ENCODE measurements at places on chromosomes 12 and 14.

DNA sequence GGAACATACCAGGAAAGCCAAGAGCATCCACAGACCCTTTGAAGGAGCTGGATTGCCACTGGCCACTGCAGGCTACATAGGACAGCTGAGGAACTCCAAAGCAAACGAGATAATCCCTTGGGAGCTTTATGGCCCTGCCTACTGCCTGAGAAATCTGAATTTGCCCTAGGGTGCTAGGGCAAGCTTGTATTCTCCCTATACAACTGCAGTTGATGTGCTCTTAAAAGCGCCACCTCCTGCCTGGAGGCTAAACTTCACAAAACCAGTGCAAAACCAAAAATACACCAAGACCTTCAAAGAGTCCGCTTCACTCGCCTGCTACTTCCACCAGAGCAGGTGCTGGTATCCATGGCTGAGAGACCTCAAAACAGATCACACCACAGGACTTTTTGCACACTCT lies 99.6 kb upstream of the KRR1 start:
- no peak for DNase-seq

DNA sequence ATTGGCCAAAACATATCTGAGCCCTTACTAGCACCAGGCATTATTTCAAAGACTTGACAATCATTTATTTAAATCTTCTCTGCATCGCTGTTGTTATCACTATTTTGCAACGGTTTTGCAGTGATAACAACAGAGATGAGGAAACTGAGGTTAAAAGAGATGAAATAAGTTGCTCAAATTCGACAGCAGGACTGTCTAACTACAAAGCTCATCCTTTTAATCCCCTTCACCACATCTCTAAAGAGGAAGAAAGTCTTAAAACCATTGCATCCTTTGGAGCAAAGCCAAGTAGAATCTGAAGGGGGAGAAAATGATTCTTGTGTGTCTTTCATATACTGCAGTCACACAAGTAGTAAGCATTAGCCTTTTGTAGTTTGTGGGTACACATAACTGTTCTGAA lies 14.8 kb upstream of the ETNK1 start:
- no peak for DNase-seq

DNA sequence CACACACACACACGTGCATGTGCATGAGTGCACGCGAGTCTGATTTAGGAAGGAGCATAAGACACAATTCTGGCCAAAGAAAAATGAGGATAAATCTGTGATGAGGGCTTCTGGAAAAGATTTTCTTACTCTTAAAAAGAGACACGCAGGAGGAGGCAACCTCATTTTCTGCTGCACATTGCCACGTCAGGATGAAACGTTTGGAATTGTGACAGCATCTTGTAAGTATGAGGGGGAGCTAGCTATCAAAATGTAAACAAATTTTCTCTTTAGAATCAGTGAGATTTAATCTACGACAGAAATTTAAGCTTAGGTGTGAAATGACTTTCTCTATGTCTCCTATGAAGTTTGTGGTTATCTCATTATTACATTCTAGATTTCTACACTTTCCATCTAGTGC lies 31.1 kb upstream of the NUBPL start:
- DNase-seq = no peak

- DNase-seq = no peak
Observed at GRCh38 chr12:125487336-125487735, 422.1 kb downstream of the AACS start.

DNA sequence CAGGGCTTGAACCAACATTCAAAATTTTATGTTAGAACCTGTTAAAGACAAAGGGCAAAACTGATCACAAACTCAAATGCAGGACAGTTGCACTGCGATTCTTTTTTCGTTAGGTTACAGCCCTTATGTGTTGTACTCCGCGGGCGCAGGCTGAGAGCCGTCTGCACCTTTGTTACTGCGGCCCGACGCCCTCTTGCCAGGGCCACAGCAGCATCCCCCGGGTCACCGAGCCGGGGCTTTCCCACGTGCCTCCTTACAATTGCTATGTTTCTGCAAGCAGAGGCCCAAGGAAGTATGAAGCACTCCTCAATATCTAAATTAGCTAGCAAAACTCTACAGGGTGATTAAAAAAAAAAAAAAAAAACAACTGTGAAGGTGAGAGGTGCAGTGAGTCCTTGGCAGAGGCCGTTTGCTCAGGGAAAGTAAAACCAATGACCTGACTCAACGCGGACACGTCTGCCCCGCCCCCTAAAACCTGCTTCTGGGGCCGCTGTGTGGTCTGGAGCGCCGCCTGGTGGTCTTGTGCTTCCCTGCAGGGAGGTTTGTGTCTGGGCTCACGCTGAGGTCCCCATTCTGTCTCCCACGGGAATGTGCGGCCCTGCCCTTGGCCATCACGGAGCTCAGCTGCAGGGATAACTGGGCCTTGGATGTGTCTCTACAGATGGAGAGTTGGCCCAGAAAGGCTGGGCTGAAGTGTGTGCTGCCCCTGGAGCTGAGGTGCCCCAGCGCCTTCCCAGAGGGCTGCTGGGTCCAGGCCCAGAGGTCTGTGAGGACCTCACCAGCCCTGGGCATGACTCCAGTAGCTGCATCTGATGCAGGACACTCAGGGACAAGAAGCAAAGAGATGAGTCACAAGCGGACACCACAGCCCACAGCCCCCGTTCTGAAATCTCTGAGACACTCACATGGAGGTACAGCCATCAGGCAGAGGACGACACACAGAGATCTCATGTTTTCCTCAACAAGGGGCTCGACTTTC lies 418.5 kb downstream of the TMEM121 start:
- peak; percentile 74 for DNase-seq

DNA sequence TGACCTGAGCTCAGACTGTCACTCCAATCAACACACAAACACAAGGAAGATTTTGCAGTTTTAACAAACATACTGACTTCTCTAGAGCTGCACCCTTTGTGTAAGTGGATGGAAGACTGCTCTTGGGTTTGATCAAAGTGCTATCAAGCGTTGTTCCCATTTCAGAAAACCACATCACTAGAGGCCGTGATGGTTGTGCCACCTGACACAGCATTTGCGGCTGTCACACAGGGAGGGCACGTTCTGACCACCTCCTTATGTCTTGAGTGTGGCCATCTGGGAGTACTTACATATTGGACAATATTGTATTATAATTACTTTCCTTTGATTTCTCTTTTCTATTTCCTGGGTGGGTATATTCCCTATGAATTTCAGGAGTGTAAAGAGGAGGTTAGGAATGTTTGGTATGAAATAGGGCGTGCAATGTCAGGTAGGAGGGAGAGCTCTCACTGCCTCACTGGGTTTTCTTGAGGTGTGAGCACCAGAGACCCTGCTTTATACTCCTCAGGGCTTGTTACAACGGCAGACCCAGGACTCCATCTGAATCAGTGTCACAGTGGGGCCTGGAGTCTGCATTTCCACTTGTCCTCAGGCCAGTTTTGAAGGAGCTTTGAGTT lies 74.3 kb downstream of the SYNE3 start:
- no peak for DNase-seq

- no peak for DNase-seq
Observed at GRCh38 chr12:101891462-101891971, 14.1 kb downstream of the DRAM1 start.

DNA sequence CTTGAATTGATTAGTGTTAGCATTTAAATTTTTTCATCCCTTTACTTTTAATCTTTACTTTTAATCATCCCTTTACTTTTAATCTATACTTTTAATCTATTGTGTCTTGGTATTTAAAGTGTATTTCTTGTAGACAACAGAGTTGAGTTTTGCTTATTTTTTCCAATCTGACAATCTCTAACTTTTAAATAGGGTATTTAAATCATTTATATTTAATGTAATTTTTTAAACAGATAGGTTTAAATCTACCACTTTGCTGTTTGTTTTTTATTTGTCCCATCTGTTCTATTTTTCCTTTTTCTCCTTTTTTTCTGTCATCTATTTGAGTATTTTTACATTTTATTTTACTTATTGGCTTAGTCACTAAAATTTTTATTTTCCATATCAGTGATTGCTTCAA lies 68.3 kb downstream of the TTC7B start:
- DNase-seq = no peak

GRCh38 chr14:53938136-53938837 lies 18.3 kb downstream of the BMP4 start:
- DNase-seq = no peak

DNA sequence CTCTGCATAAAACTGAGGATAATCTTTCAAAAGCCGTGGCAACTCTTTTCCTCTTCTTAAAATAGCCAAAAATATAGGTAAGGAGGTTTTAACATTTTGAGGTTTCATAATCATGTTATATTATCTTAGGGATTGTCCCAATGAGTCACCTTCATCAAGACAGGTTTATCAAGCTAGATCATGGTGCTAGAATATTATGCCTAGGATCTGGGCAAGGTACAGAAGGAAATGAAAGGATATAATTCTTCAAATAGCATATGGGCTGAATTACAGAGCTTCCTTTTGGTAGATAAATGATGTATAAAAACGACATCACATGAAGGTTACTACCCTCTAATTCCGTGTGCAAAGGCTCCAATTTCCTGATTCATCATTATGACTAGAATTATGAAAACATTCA lies 28.6 kb upstream of the TBC1D15 start:
- no peak for DNase-seq

- DNase-seq = no peak
Observed at GRCh38 chr12:4769073-4769472, 48.9 kb downstream of the GALNT8 start.
